ENCODE measurements at places on chromosomes 5 and 9. TPM values are rescaled to one million over a fixed set of nuclear protein-coding genes. Genes with fewer than 3 reads are reported as not detected.

DNA sequence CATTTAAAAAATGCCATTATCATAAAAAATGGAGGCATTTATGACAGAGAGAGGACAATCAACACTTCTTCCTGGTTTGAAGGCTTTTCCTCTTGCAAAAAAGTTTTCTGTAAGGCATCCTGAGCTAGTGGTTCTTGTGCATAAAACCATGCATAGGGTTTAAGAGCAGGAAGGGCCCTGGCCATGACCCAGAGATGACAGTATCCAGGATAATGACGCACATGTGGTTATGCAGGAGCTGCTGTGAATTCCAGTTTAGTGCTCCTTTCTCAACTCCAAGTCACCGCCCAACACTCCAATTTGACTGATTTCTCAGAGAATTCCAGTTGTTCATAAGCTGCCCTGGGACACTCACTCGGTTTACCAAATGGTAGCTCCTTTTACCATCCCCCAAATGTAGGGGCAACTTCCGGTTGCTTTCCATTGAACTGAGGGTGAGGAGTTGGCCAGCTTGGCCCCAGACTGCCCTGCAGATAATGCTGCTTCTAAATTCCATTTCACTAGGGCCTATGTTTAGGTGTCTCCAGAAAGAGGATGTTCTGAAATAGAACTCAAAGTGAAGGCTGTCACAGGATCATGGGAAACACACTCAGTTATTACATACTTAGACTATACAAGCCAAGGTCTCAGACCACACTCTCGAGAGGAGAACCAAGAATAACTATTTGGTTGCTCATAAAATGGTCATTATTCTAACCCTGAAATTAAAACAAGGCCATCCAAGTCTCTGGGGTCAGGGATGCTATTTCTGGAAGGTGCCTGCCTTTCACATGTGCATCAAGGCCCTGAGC, 179.1 kb downstream of the SLIT3 start:
- DNase-seq: no peak

Gene GLDC
- 0.69 TPM for total RNA-seq

- no peak for DNase-seq
These were observed 27.7 kb downstream of the FGF10 start for GRCh38 chr5:44361342-44362001.

Gene AGXT2
- not detected for total RNA-seq

Gene BNC2
- total RNA-seq: not detected

Gene PCDHGB6
- total RNA-seq: not detected

Gene LTC4S
- 2.5 TPM for total RNA-seq

DNA sequence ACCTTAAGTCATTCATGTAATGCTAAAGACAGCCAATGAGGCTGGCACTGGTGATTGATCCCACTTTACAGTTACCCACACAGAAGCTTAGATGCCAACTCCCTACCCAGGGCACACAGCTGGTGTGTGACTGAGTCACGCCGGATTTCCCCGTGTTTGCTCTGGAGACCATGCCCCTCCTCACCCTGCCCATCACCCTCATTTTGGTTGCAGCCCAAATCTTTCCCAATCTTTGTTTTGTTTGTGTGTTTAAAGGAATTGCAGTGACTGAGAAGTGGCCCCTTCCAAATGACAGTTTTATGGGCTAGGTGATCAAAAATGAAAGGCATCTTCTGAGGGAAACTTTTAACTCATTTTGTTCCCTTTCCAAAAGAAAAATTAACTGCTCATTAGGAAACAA, 10.9 kb downstream of the FBXL7 start:
- DNase-seq: no peak

GRCh38 chr9:129620669-129621295, at the start of gene C9orf50:
C9orf50 (minus strand) TSS chr9:129621101; CDS start chr9:129620574, 527 bp downstream.
- no peak for DNase-seq

DNA sequence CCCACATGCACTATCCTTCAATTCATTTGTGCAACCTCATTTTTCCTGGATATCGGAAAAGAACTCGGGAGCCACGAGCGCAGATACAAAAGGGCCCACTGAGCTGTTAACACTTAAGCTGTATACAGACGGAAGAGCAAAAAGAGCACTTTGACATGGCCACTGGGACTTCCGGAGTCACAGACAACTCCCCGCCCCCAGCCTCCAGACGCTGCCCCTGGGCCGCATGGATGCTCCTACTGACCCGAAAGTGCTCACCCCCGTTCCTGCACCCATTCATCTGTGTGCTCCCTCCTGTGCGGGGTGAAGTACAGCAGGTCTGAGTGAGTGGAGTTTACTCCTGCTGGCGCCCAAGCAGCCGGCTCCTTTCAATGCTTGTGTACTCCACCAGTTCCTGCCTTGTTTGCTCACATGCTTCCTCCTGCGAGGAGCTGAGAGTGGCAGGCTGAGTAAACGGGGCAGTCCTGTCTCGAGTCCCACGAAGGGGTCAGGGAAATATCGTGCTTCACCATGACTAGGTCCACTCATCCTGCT, 901.0 kb upstream of the CTNND2 start:
- no peak for DNase-seq

DNA sequence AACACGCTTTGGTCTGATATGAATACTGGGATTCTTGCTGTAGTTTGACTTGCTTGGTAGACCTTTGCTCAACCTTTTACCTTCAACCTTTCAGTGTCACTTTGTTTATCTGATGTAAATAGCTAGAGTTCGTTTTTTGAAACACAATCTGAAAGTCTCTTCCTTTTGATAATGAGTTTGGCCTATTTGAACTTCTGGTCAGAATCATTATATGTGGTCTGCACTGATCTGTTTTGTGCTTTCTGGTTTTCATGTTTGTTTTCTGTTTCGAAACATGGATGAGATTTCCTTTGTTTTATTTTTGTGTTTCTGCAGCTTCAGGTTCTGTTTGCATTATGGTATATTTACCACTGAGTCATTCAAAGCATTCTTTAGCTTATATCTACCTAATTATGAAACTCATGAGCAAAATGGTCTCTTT, 217.5 kb downstream of the GABBR2 start:
- DNase-seq: no peak

DNA sequence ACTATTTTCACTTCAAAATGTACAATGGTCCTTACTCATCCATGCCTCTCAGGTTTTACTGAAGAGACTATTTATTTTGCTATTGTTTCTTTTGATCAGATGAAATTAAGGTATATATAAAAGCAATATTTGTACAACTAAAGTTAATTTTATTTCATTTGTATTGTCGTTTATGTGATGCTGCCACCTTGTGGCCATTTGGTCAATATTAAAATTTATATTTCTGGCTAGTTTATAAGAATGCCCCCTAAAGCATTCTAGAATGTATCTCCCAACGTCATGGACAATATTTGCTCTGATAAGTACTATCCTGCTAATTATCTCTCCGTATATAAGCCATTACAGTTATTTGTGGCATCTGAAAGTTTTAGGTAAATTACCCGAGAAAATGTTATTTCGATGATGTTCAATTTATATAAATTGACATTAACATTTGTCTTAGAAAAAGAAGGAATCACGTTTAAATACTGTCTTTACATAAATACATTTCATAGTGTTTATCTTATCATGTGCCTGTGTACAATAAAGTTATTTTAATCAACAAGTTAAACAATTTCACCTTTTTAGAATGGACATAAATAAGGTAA, 680.0 kb downstream of the TAF11L14 start:
- peak; percentile 14 for DNase-seq

Gene ZFP2
- total RNA-seq: 0.67 TPM

Data from activated CD4-positive, alpha-beta T cell treated with anti-CD3 and anti-CD28 coated beads, Interleukin-2, amount 10 ng/mL, durations not matched to agents 7 days and 5 days (primary cell).